NCI-H2029 (cell line): ENCODE measurements at places on chromosomes 6 and 20.

DNA sequence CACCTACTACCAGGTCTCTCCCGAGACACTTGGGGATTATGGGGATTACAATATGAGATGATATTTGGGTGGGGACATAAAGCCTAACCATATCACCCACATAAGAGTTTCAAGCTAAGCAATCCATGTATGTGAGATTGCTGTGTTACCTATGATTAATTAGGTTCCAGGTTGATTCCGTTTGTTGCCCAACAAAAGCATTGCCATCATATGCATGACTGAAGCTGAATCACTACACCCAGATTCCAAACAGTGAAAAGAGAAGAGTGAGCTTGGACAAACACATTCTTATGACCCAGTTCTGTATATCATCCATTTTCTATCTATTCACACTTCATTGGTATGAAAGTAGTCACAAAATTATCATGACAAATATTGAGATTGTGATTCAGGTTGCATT, 952.5 kb upstream of the MAN1A1 start:
- DNase-seq: no peak

GRCh38 chr6:33959329-33959651, 155.5 kb upstream of the MLN start:
- no peak for DNase-seq

DNA sequence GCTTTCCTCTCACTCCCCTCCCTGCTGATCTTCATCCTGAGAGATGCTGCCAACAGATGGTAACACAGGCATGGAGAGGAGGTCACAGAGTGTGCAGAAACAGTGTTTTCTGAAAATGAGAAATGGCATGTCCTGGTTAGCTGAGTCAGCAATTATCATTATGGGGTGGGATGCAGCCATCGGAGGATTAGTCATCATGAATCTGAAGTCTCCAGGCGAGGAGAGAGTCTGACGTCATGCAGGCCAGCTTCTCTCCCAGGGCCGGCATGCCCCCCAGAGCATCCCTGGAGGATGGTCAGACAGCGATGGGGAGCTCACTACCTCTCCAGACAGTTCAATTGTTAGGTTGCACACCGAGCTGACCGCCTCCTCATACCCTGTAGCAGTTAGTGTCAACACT, 4.7 kb upstream of the GTSF1L start:
- DNase-seq: no peak

DNA sequence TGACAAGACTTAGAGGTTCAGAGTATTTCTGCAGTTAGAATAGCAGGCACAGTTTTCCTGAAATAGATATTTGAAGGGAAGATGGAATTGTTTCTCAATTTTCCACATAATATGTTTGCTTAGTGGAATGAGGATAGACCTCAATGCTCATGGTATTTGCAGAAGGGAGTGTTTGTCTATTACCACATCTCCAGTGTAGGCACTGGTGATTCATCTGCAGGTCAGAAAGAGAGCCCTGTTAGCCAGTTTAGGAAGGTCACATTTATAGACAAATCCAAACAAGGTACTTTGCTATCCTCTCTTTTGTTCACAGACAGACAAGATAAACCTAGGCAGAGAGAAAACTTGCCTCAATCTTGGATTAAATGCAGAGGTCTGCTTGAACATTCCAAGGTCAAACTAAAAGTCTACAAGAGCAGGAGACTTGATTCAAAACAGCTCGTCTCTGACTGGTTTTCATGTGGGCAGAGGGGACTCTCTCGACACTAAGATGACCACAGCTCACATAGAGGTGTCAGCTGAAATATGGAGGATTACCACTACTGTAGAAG, 22.8 kb downstream of the ISM1 start:
- peak; percentile 31 for DNase-seq

GRCh38 chr6:340991-341827, 48.9 kb downstream of the DUSP22 start:
- DNase-seq: no peak

GRCh38 chr6:232982-233640, 59.2 kb upstream of the DUSP22 start:
- DNase-seq: no peak

DNA sequence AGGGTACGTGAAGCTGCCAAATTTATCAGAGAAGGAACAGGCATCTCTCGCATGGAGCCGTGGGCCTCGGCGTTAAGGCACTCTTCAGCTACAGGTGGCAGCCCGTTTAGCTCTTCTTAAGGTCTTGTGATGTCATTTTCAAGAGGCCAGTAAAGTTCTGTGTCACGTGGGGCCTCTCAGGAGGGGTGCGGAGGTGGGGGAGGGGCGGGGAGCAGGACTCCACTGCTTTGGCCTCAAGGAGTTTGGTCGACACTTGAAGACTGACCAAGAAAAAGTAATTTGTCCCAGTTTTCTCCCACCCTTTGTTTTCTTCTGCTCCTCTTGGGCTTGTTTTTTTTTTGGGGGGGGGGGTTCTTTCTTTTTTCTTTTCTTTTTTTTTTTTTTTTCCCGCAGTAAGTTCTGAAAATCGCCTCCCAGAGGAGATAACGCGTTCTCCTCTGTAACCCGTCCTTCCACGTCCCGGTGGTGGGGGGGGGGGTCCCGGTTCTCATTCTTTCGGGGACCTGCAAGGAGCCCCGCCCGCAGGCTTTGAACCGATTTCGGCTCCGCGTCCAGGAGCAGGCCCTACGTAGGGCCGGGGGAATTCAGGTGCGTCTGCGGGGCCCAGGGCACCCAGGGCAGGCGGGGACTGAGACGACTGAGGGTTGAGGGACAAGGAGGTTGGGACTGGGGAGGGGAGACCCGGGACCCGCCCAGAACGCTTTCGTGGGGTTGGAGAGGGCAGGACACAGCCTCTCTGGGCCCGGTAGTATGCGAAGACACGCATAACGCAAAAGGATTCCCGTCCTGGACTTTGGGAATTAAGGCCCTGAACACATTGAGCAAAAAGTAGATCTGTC, 26.0 kb downstream of the GPX6 start:
- no peak for DNase-seq

DNA sequence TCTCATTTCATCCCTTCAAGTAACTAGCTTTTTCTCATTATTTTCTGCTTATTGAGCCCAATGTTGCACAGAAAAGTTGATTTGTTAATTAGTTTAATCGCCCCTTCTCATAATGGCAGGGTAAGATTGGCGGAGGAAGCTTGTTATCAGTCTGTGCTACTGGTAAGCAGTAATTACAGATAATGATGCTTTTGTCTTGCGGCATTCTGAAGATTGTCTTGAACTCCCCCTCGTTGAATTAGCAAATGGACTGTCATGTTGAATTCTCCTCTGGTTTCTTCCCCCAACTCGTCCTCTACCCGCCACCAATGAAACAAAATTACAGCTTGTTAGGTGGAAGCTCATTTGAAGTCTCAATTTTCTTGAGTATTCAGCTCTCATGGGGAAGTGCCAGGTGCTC, 39.4 kb downstream of the PRDM13 start:
- no peak for DNase-seq

DNA sequence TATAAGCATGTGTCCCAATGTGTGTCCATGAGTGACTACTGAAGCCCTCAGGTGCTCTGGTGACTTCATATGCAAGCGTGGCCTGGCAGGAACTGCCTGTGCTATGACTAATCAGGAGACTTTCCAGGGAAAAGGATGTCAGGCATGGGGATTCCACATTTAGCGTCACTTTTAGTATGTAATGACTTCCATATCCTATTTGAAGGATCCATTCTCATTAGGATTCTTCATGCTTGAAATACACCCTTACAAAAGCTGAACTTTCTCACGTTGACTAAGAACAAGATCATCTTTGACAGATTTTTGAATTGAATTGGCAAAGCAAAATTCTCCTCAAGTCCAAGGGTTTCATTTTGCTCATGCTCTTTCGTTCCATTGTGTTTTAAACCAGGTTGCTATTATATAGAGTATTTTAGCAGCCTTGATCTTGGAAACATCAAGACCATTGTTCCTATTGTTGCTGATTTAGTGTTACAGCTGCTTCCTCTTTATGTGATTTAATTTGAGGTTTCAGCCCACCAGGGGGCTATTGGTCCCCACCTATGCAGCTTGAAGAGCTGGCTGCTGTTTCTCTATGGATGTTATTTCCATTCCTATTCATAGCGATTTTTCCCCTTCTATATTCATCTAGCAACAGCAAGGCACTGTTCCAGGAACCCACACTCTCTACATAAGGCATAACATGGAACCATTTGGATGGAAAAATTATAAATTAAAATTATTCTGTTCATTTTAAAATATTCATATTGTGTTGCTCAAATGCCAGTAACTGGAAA, 418.6 kb downstream of the CDKAL1 start:
- DNase-seq: peak; percentile 44

GRCh38 chr6:34074064-34074742, 71.7 kb downstream of the GRM4 start:
- DNase-seq: no peak

DNA sequence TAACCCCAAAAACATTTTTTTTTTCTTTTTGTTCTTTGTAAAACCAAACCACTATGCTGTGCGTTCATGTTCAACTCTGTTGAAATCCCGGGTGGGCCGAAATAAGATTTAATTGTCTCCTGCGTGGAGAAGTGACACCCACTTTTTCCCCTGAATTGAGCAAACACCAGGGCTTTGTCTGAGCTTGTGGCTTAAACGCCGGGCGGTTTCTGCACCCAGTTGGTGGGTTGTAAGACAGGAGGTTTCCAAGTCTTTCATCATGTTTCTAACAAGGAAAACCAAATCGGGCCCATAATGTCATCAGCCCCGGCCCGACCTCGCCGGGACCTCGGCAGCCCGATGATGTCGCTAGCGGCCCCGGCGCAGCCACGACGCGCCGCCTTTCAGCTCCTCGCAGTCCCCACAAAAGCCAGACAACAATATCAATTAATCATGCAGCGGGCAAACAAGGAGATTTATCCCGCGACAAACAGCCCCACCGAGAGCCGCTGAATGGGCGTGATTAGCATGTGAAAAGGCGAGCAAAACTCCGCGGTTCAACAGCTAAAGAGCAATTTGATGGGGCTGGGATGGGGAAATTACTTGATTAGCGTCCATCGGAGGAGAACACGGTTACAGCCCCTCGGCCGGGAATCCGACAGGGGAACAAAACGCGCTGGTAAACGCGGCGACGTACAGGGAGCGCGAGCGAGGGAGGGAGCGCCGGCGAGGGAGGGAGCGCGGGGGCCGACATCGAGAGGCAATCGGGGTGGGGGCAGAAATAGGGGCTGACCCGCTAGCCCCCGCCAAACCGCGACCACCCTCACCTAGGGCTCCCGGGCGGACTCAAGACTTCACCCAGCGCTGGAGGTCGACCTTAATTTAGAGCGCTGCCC, 5.3 kb downstream of the LINC00237 start:
- DNase-seq: no peak

- DNase-seq: no peak
Measured at GRCh38 chr20:63759377-63759901, 19.9 kb downstream of the SLC2A4RG start.

DNA sequence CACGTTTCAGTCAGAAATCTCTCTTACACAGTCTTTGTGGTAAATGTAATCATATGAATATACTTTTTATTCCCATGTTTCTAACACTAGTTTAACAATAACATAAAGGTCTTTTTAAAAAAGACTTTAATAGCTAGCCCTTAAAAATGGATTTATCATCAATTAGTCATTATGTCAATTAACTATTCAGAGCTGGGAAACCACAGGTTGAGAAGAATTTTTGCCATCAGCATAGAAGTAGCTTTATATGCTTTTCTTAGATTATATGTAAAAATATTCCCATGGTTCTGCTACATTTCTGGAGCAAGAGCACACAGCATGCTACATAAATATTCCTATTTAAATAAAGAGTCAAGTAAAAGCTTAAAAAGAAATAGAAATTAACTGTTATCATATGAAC, 35.5 kb downstream of the ASCC3 start:
- DNase-seq: no peak

- DNase-seq: no peak
Measured at GRCh38 chr20:30511322-30512030, 746.0 kb upstream of the DEFB115 start.

- DNase-seq: no peak
Measured at GRCh38 chr6:41784581-41785171, 2.8 kb upstream of the TOMM6 start.

DNA sequence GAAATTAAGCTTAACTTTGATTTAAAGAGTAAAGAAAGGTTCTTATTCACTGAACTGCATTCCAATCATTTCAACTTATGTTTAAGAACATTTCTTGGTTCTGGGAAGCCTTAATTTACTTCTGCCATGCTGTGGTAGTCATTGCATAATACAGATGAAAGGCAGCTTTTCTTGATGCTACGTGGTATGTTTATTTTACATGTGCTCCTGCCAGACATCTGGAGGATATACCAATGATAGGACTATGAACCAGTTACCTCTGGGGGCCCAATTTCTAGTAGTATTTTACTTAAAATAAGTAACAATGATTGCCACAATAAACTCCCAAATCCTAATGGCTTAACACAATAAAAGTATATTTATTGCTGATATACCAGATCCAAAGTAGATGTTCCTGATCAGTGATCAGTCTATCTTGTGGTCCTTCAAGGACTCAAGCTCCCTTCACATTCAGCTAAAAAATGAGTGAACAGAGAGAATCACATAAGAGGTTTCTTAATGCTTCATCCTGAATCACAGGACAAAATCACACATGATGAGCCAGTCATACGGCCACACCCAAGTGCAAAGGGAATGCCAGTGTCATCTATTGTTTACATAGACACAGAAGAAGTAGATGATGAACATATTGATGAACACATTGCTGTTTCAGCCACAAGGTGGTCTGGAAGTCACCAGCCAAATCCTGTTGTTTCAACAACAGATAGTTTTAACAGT, 56.5 kb upstream of the CCN2 start:
- no peak for DNase-seq

GRCh38 chr6:121522771-121523386, 87.4 kb downstream of the GJA1 start:
- DNase-seq: no peak
